ENCODE measurements at places on chromosomes 7 and 10.

GRCh38 chr10:31157123-31158010 lies 125.7 kb upstream of the ZNF438 start:
- no peak for DNase-seq

DNA sequence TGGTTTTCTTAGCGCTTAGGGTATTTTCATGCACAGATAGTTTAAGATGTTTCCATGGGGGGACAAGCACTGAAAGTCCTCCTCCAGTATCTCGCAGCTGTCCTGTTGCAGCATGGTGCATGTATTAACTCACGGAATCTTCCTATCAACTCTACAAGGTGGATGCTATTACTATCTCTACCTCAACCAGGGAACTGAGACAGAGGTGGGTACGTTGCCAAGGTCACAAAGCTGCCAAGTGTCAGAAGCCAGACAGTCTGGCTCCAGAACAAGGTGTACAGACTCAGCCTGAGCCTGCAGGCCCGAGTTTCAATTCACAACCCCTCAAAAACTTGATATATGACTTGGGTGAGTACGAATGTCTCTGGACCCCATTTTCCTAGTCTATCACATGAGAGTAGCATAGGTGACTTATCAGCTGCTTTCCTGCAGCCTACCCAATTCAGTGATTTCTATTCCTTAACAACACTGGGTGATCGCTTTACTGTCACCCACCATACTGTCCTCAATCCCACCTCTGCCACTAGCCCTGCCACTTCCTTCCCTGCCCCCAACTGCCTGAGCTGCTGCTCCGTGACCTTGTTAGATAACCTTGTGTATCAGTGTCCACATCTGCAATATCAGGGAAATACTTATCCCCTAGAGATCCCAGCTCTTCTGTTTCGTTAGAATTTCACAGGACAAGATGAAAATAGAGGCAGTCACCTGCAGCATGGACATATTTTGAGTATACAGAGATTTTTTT lies 92.1 kb downstream of the ABCC2 start:
- no peak for DNase-seq

GRCh38 chr10:108696792-108697477 lies 1226.4 kb downstream of the XPNPEP1 start:
- no peak for DNase-seq

DNA sequence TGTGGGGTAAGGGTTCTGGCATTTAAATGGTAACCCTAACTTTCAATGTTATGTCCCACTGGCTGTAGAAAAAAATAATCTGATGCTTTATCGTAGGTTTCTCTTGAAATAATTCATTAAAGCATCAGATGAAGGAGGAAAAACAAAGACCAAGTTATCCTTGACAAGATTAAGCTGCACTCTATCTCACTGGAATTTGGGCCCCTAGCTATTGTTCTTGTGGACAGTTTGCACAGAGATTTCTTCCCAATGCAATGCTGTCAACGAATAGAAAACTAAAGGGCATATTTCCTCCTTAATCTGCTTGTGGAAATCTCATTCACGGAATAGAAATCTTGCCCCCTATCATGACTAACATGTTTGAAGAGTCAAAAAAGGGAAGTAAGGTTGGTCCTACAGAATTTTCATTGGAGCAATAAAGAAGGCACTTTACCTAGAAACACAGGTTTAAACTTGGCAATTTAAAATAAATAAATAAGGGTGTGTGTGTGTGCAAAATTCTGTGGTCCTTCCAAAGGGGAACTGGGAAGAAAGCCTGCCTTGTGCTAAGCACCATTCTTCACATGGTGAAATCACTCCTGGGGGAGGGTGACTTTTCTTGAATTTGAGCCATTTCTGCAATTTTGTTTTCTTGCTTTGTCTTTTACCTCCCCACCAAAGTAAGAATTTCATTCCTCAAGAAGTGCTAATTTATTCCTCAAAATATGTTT lies 242.8 kb downstream of the GLI3 start:
- no peak for DNase-seq

DNA sequence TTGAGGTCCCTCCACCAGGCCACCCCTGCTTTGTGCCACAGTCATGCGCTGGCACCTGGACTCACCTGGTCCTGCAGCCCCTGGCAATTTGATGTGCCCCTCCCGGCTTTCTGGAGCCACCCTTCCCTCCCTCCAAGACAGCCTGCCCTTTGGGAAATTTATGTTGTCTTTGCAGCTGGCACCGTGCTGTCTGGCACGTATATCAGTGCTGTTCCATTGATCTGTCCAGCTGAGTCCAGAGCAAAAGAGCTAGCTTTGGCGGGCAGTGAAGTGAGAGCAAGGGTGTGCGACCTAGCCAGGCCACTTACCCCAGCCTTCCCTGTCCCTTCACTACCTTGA lies 5.7 kb downstream of the RARRES2 start:
- DNase-seq: no peak

DNA sequence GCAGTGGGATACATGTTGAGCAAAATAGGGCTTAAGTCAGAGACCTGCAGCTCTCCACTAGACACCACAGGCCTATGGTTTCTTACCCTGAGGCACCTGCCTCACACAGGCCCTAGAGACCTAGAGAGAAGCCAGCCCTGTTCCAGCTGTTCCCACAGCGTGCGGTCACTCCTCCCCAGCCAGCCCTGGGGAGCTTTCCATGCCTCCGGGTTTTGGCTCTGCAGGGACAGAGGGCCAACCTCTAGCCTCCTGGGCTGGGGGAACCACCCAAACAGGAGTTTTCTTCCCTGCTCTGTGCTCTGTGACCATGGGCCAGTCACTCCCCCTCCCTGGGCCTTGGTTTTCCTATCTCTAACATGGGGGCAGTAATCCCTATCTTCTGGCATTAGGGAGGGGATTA lies 33.0 kb downstream of the SH2B2 start:
- DNase-seq: no peak

GRCh38 chr10:120460776-120461175 lies 3.7 kb downstream of the PLPP4 start:
- DNase-seq: no peak

- DNase-seq: no peak
These were observed 171.9 kb downstream of the FGFR2 start for GRCh38 chr10:121426307-121426706.

GRCh38 chr7:31307972-31308371 lies 32.6 kb downstream of the NEUROD6 start:
- DNase-seq: no peak

DNA sequence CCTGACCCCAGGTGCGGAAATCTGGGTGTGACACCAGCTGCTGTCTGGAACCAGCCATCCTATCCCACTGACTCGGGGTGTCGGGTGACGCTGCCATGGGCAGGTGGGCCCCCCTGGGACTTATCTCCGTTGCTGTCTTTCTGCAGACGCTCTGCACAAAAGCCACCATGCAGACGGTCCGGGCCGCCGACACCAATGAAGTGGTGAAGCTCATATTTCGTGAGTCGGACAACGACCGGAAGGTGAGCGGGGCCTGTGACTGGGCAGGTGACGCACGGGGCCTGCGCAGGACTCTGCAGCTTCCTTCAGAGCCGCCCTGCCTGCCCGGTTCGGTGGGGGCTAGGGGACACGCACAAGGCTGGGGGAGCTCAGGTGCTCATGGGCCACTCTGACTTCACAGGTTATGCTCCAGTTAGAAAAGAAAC lies 36.6 kb downstream of the NKX6-2 start:
- DNase-seq: no peak

- DNase-seq: no peak
These were observed 199.8 kb downstream of the MAD1L1 start for GRCh38 chr7:2032876-2033407.

DNA sequence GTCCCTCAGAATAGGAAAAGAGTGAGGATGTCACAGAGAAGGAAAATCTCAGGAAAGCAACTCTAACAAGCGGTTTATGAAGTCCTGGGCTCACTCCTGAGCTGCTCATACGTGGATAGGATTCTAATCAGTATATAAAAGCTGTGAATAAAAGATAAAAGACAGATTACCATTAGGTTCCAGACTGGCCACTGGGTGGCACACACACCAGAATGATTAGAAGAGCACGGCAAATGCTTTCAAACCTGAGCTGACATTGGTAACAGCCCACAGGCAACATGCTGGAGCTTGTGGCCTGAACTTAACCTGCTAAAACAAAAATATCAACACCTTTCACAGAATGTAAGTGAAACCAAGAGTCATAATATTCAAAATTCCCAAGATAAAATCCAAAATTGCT lies 370.8 kb downstream of the GRID1 start:
- DNase-seq: no peak

GRCh38 chr7:75656740-75657139 lies 82.0 kb downstream of the HIP1 start:
- no peak for DNase-seq

DNA sequence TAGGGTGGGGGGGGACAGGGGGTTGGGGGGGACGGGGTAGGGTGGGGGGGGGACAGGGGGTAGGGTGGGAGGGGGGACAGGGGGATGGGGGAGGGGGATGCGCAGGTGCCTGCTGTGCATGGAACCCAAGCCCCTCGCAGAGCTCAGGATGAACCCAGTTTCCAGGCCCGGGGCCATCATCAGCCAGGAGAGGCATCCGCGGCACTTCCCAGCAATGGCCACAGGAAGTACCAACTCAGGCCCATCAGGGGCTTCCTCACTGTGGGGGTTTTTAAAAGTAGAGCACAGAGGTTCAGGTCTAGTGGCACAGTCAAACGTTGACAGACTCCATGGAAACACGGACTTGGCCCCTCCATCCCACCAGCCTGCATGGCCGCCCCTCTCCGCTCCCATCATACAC lies 172.7 kb downstream of the DIP2C start:
- no peak for DNase-seq

GRCh38 chr10:113521475-113521795 lies 31.4 kb upstream of the HABP2 start:
- DNase-seq: no peak

DNA sequence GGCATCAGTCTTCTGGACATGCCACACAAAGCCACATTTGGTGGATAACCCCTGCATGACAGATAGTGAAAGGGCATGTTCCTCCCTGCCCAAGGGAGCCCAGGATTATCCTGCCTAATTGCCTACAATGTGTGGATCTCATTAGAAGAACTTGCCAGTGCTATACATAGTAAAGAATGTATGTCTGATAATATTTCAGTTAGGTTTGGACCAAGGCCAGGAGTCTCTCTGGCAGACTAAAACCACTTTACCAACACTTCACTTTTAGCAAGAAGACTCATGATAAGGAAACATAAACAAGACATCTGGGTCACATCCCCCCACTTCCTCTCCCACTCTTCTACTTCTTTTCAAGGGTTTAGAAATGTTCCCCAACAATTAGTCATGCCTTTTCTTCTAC lies 196.7 kb downstream of the MTERF1 start:
- no peak for DNase-seq

GRCh38 chr10:126101736-126102135 lies 205.4 kb downstream of the FANK1 start:
- no peak for DNase-seq

- no peak for DNase-seq
These were observed 369.2 kb upstream of the GALNT17 start for GRCh38 chr7:70762696-70763095.

DNA sequence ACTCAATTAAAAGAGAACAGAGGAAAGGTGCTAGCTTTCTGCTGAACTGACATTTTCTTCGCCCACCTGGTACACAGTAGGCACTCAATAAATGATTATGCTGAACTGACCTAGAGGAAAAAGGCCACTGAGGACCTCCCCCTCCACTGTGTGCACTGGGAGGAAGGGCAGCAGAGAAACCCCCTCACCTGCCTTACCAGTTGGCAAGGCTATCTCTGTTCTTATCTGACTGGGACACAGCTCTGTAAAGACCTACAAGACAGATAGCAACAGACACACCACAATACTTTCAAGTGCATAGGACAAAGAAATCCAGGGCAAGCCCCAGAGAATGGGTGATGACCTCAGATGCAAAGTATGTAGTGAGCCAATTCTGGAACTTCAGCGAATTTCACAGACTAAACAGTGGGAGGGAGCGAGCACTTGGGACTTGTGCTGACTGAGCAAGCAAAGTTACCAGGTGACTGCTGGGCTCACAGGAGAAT lies 30.4 kb downstream of the PDLIM1 start:
- DNase-seq: no peak

- peak; percentile 61 for DNase-seq
These were observed 11.3 kb downstream of the C10orf105 start for GRCh38 chr10:71708301-71708703.

DNA sequence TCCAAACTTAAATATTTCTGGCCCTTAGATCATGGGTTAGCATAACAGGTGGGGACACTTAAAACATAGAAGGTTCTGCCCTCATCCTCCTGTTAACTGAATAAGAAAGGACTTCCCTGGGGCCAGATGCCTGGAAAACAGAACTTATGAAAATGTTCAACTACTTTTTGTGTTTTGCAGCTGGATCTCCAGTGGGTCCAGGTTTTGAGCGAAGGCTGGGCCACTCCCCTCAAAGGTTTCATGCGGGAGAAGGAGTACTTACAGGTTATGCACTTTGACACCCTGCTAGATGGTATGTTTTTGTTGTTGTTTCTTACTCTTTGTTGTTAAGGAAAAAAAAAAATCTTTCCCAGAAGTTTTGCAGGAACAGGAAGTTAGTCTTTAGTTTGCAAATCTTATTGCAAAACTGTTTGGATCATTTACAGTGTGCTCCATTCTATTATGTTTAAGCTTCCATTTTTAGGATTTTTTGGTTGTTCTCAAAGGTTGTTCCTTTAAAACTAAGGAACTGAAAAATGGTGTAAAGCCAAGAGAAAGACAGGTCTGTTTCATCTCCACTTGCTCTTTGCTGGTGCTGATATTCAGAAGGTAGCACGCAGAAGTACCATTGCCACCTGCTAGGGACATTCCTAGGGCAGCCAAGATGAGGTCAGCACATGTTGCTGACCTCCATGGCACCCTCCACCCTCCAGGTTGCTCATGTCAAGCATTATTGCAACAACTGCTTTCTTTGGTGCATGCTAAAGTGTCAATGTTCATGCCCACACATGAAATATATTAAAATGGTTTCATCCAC lies 56.1 kb downstream of the PAPSS2 start:
- no peak for DNase-seq

Data from T-helper 9 cell (primary cell).